ENCODE measurements at places on chromosomes 7 and 10.

- no peak for DNase-seq
- no peaks in the 10 kb centered on the region for H3K27me3 ChIP-seq
- H3K27ac ChIP-seq: peak overlapping the region; percentile 61
- H3K36me3 ChIP-seq: no peaks in the 10 kb centered on the region
- H3K4me3 ChIP-seq: no peak overlapping the region
These were observed 36.2 kb upstream of the XPNPEP1 start for GRCh38 chr10:109959259-109960145.

- DNase-seq: no peak
- no peak overlapping the region for H3K4me3 ChIP-seq
- no peaks in the 10 kb centered on the region for H3K27me3 ChIP-seq
- H3K27ac ChIP-seq: no peak overlapping the region
These were observed 116.4 kb upstream of the HGF start for GRCh38 chr7:81886211-81886764.

DNA sequence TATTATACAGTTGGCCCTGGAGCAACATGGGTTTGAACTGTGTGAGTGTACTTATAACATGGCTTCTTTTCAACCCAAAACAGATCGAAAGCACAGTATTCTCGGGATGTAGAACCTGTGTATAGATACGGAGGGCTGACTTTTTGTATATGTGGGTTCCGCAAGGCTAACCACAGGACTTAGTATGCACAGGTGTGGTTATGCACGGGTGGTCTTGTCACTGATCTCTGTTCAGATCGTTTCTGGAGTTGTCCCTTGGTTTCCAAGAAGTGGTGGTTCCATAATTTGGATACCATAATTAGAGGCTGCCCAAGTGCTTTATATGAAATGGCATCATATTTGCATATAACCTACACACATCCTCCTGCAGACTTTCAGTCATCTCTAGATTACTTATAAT, 10.9 kb upstream of the BHLHA15 start:
- H3K4me3 ChIP-seq: no peak overlapping the region
- DNase-seq: no peak
- no peaks in the 10 kb centered on the region for H3K4me1 ChIP-seq
- no peak overlapping the region for H3K27ac ChIP-seq
- no peaks in the 10 kb centered on the region for H3K27me3 ChIP-seq
- H3K36me3 ChIP-seq: no peaks in the 10 kb centered on the region

GRCh38 chr10:75643944-75644692, 212.7 kb downstream of the LRMDA start:
- no peak for DNase-seq

DNA sequence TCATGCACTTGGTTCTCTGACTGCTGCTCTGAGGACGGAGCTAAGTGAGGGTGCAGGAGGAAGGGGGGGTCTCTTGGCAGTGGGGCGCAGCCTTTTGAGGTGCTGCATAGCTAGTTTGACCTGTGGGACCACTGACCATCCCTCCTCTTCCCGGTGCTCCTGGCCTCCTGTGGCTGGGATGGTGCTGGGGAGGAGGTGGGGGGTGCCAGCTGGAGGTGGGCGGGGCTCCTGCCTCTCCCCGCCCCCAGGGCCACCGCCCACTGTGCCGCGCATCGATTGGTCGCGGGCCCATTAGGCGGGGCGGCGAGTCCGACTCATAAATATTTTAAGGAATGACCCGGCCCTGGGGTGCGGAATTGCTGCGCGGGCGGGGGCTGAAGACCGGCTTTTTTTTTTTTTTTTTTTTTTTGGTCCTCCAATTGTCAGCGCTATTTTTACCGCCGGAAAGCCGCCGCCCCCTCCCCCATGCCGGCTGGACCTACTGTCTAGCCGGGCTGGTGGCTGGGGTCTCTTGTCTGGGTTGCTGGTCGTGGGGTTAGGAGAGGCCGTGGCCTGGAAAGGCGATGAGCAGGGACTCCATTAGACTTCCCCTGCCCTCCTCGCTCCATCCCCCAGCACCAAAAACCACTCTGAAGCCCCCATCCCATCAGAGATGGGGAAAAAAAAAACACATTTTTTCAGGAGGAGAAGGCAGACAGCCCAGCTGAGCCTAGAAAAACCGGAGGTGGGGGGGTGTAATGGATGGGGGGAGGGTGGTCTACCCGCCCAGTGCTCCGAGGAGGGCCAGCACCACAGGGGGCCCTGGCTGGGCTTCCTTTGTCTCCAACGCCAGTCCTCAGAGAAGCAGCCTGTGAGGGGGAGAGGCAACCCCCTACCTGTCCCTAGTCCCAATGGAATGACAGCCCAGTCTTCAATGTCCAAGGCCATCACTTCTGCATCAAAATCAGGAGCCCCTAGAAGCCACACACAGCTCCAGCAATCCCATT, 6.4 kb downstream of the SH2B2 start:
- no peaks in the 10 kb centered on the region for H3K36me3 ChIP-seq
- no peaks in the 10 kb centered on the region for H3K27me3 ChIP-seq
- H3K4me3 ChIP-seq: no peak overlapping the region
- H3K4me1 ChIP-seq: peaks cover 3% of the 10 kb centered on the region

DNA sequence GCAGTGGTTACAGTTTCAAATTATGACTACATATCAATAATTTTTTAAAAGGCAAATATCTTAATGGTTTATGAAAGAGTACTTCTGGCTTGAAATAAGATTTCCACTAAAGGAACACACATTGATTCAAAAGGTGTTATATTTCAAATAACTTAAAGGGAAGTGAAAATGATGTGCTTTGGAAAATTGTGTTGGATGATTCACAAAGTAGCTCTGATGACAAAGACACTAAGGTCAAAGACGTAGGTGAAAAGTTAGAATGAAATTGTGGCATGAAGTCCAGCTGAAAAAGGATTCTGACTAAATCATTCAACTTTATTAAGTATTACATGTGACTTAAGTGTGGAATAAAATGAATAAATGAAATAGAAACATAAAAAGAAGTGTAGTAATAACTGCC, 20.8 kb upstream of the OR2A5 start:
- DNase-seq: no peak
- no peaks in the 10 kb centered on the region for H3K36me3 ChIP-seq
- H3K27me3 ChIP-seq: no peaks in the 10 kb centered on the region
- H3K4me1 ChIP-seq: no peaks in the 10 kb centered on the region
- H3K27ac ChIP-seq: no peak overlapping the region
- no peak overlapping the region for H3K4me3 ChIP-seq

- H3K27ac ChIP-seq: no peak overlapping the region
- H3K36me3 ChIP-seq: no peaks in the 10 kb centered on the region
- DNase-seq: no peak
- no peaks in the 10 kb centered on the region for H3K27me3 ChIP-seq
These were observed 94.2 kb downstream of the ST7 start for GRCh38 chr7:117047496-117047895.

- DNase-seq: no peak
- no peaks in the 10 kb centered on the region for H3K27me3 ChIP-seq
- H3K36me3 ChIP-seq: no peaks in the 10 kb centered on the region
- no peak overlapping the region for H3K27ac ChIP-seq
These were observed 179.9 kb downstream of the DNAJC1 start for GRCh38 chr10:21823617-21824016.

- H3K4me1 ChIP-seq: peaks cover 19% of the 10 kb centered on the region
- H3K36me3 ChIP-seq: peaks cover 3% of the 10 kb centered on the region
- H3K27me3 ChIP-seq: no peaks in the 10 kb centered on the region
These were observed 50.9 kb downstream of the ZNF467 start for GRCh38 chr7:149722356-149722957.

GRCh38 chr10:27745732-27746396, at the start of gene MKX:
TSS of gene MKX (minus strand) at chr10:27745819. CDS start at chr10:27743415, 2,404 bp downstream.
- H3K4me3 ChIP-seq: no peak within 1 kb of the TSS
- DNase-seq: peak; percentile 47
- H3K27ac ChIP-seq: no peak within 1 kb of the TSS
- H3K36me3 ChIP-seq: no peaks in the 10 kb centered on the region
- peaks cover 36% of the 10 kb centered on the region for H3K27me3 ChIP-seq

GRCh38 chr7:151330661-151331060, 11.0 kb upstream of the NUB1 start:
- H3K36me3 ChIP-seq: no peaks in the 10 kb centered on the region
- H3K4me1 ChIP-seq: no peaks in the 10 kb centered on the region
- H3K27ac ChIP-seq: no peak overlapping the region
- no peak overlapping the region for H3K4me3 ChIP-seq
- DNase-seq: no peak

- no peak for DNase-seq
- no peaks in the 10 kb centered on the region for H3K27me3 ChIP-seq
- peaks cover 9% of the 10 kb centered on the region for H3K4me1 ChIP-seq
These were observed 47.3 kb downstream of the JCAD start for GRCh38 chr10:30011956-30012647.

GRCh38 chr7:37128327-37129034, 320.2 kb downstream of the ELMO1 start:
- no peak for DNase-seq
- H3K4me3 ChIP-seq: no peak overlapping the region
- no peaks in the 10 kb centered on the region for H3K27me3 ChIP-seq
- no peak overlapping the region for H3K27ac ChIP-seq

- H3K4me1 ChIP-seq: peaks cover 36% of the 10 kb centered on the region
- no peak overlapping the region for H3K4me3 ChIP-seq
- H3K36me3 ChIP-seq: no peaks in the 10 kb centered on the region
- H3K27ac ChIP-seq: no peak overlapping the region
- no peaks in the 10 kb centered on the region for H3K27me3 ChIP-seq
- no peak for DNase-seq
These were observed 84.3 kb downstream of the CFTR start for GRCh38 chr7:117564080-117564479.

GRCh38 chr7:148746135-148746534, 47.4 kb downstream of the CUL1 start:
- no peak overlapping the region for H3K27ac ChIP-seq
- H3K36me3 ChIP-seq: no peaks in the 10 kb centered on the region
- H3K4me3 ChIP-seq: no peak overlapping the region
- H3K27me3 ChIP-seq: no peaks in the 10 kb centered on the region
- no peak for DNase-seq

DNA sequence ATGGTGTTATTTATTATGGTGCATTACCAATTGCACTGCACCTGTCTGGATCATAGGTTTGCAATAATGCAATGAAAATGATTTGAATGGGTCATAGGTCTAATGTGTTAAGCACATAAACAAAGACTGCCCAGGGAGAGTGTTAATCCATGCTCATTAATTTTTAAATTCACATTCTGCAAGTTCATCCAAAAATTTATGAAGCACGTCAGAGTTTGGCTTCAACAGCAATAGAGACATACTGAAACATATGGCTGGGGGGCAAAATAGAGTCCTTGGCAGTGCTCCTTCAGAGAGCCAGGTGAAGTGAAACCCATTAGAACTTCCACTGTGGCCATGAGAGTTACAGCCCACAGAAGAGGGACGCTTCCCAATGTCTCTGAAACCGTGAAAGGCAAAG, 441.1 kb downstream of the POM121L12 start:
- no peak overlapping the region for H3K4me3 ChIP-seq
- no peaks in the 10 kb centered on the region for H3K27me3 ChIP-seq
- no peak overlapping the region for H3K27ac ChIP-seq
- no peaks in the 10 kb centered on the region for H3K36me3 ChIP-seq
- no peak for DNase-seq

DNA sequence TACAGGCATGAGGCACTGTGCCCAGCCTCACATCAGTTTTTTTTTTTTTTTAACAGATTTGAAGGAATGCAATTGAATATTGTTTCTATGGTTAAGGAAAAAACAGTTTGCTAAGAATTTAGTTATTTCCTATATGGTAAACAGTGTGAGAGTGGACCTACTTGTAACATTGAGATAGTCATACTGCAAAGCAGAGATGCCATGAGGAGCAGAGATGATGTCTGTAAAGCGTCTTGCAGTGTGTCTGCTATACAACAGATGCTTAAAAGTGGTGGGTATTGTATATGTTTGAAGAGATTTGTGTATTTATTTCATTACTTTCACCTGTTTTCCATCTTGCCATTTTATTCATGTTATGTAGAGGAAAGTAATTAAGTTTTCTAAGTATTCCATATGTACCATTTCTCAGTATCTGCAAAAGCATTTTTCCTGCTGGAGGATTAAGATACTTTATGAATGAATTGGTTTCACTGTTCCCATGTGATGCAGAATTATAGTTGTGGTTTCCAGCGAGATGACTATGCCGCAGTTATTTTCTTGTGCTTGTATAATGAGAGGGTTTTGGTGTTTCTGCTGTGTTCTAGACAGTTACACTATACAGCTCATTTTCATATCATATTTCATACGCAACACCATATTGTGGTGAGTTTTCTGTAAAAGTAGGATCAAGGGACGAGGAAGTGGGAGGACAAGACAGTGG, 26.6 kb downstream of the TET1 start:
- no peaks in the 10 kb centered on the region for H3K4me1 ChIP-seq
- no peak overlapping the region for H3K4me3 ChIP-seq
- no peak overlapping the region for H3K27ac ChIP-seq
- H3K36me3 ChIP-seq: no peaks in the 10 kb centered on the region
- H3K27me3 ChIP-seq: no peaks in the 10 kb centered on the region

GRCh38 chr10:123398180-123398591, 244.0 kb downstream of the BUB3 start:
- H3K4me3 ChIP-seq: no peak overlapping the region
- no peaks in the 10 kb centered on the region for H3K27me3 ChIP-seq
- H3K27ac ChIP-seq: no peak overlapping the region
- H3K36me3 ChIP-seq: no peaks in the 10 kb centered on the region
- no peak for DNase-seq
- no peaks in the 10 kb centered on the region for H3K4me1 ChIP-seq

Data from body of pancreas (tissue), 4 donors.